ENCODE measurements at places on chromosomes 7 and 10.

GRCh38 chr7:121133444-121133843 lies 144.9 kb downstream of the CPED1 start:
- DNase-seq: no peak

GRCh38 chr7:156347132-156347531 lies 293.4 kb upstream of the RNF32 start:
- DNase-seq: no peak

GRCh38 chr7:24981171-24981951 lies 1.4 kb upstream of the OSBPL3 start:
- DNase-seq: no peak

DNA sequence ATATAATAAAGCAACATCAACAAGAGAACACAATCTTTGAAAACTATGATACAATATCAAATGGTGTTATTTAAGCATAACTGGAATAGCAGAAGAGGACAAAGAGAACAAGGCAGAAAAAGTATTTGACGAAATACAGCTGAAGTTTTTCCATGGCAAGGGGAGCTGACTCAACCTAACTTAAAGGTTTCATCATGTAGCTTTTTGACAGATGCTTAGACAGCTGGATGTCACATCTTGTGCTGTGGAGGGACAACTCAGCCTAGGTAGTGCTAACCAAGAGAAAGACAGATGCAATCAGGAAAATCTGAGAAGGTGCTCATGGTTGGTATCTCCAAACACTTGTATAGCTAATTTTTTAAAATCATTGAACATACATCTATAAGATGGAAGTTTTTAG lies 208.2 kb downstream of the TFEC start:
- DNase-seq: no peak

DNA sequence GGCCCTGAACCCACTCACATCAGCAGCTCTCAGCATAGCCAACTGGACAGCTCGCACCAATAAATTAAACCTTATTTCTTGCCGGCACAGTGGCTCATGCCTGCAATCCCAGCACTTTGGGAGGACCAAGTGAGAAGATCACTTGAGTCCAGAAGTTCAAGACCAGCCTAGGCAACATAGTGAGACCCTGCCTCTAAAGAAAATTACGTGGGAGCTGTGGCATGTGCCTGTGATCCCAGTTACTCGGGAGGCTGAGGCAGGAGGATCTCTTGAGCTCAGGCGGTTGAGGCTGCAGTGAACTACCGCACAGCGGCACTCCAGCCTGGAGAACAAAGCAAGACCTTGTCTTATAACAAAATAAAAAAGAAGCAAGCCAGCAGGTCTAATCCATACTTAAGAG lies 75.7 kb downstream of the SEPTIN14 start:
- no peak for DNase-seq

- DNase-seq: no peak
Observed at GRCh38 chr7:33744293-33745075, 160.9 kb upstream of the BMPER start.

- no peak for DNase-seq
Observed at GRCh38 chr10:67921065-67921464, 36.6 kb downstream of the SIRT1 start.

- no peak for DNase-seq
Observed at GRCh38 chr7:135706858-135707569, 21.0 kb downstream of the SLC13A4 start.

- no peak for DNase-seq
Observed at GRCh38 chr10:119290301-119291048, 83.1 kb downstream of the GRK5 start.

DNA sequence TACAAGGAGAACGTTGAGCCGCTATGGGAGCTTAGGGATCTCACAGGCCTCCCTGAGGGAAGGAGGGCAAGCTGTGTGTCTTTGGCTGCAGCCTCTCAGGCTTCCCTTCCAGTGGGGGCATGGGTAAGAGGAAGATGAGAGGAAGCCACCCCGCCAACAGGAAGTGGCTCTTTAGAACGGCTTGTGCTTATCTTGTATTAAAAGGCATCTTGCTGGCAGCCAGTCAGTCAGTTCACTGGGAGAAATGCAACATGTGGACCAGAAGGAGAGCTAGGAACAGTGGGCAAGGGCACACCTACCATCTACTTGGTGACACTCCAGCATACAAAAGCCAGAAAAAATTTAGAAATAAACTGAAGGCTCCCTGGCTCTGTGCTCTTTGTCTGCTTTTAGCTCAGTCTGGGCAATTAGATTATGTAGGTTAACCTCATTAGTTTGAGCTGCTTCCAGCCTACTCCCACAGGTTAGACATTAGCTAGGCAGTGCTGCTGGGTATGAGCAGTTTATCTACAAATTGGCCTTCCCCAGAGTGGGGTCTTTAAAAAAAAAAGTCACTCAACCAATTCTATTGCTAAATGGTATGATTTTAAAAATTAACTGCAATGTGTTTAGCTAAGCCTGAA lies 595.9 kb downstream of the KCNMA1 start:
- DNase-seq: no peak

DNA sequence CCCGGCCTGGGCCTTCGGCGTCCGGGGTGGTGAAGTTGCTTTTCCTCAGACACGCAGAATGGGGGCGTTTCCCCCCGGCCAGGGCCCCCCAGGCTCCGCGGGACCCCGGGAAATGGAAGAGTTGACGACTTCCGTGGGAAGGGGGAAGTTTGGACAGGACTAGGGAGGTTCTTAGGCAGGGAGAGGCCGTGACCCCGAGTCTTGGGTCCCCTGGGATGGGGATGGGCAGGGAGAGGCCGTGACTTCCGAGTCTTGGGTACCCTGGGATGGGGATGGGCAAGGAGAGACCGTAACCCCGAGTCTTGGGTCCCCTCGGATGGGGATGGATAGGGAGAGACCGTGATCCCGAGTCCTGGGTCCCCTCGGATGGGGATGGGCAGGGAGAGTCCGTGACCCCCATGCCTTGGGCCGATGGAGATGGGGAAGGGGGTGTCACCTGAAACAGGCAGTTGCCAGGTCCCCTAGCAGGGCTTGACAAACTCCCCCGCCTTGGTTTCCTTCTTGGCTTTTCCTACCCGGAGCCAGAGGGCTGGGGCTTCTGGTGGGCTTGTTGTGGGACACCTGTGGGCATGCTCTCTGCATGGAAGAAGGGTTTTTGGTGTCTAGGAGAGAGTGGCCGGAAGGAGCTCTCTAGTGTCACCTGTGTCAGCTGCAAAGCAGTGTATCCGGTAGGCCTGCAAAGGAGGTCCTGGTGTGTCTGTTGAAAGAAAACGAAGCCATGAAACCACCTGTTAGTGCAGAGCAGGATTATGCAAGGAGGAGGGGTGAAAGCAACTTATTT lies 1.1 kb downstream of the TRRAP start:
- no peak for DNase-seq

GRCh38 chr7:29453021-29453420 lies 110.6 kb upstream of the PRR15 start:
- no peak for DNase-seq

- DNase-seq: no peak
Observed at GRCh38 chr7:158329686-158330085, 257.9 kb downstream of the PTPRN2 start.

DNA sequence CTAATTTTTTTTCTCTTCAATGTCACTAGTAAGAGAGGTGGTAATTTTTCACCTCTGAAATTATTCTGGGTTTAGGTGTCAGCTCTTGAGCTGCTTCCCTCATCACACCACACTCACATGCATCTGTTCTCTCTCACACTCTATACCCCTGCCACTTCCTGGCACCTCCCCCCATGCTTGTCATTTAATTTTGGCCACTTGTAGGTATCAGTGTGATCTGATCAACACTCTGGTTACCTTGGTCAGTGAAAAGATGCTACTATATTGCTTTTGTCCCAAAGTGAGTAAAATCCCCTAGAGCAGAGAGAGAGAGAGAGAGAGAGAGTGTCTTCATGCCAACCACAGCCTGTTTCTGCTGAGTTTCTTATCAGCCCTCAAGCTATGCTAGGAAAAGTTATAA lies 42.5 kb downstream of the STK17A start:
- DNase-seq: no peak

DNA sequence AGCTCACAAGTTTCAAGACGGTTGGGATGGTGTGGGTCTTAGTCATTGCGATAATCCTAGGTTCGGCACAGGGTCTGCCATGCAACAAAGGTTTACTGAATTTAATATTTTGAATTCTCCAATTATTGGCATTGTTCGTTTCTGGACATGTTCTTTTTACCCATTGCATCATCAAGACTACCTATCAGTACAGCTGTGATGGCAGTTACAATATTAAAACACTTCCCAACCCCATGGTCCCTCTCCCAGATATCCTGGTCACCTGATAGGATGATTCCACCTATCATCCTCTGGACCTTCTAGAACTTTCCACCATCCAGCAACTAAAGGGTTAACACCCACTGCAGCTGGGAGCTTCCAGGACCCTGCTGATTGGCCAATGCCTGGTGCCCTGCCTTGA lies 377.8 kb upstream of the PRKCQ start:
- no peak for DNase-seq

- DNase-seq: no peak
Observed at GRCh38 chr7:21191321-21192073, 236.4 kb upstream of the SP4 start.

DNA sequence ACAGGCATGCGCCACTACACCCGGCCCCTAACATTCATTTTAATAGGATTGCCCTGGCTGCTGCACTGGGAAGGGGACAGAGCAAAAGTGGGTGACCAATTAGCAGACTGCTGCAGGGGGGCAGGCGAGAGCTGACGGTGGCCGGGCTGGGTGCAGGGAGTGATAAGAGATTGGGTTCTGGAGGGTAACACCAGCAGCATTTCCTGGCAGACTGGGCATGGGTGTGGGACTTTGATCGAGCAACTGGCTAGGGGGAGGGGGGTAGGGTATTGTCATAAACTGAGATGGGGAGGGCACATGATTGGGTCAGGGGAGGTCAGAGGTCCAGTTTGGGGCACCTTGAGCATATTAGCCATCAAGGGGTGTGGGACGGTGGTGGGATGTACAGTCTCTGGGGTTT lies 20.2 kb upstream of the AMZ1 start:
- DNase-seq: no peak

DNA sequence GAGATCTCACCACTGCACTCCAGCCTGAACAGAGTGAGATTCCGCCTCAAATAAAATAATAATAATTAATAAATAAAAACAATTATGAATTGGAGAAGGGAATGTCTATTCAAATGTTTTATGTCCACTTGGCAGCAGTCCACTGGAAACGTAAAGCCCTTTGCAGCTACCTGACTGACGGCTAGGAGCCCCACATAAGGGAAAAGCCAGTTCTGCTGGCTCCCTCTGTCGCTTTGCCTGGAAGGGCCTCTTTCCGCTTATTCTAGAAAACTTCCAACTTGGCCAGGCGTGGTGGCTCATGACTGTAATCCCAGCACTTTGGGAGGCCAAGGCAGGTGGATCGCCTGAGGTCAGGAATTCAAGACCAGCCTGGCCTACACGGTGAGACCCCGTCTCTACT lies 6.1 kb upstream of the TNS3 start:
- DNase-seq: no peak

Measured in progenitor cell of endocrine pancreas (in vitro differentiated cells).